ENCODE measurements at places on chromosomes 1 and 21. TPM values are rescaled to one million over a fixed set of nuclear protein-coding genes. Genes with fewer than 3 reads are reported as not detected.
A peak's percentile ranks its signal among the peaks of the same experiment; 100 is the strongest.

- no peak overlapping the region for H3K4me3 ChIP-seq
- no peaks in the 10 kb centered on the region for H3K36me3 ChIP-seq
- H3K27me3 ChIP-seq = no peaks in the 10 kb centered on the region
- DNase-seq = no peak
- H3K4me1 ChIP-seq = peaks cover 4% of the 10 kb centered on the region
Observed at GRCh38 chr1:154429118-154429517, 24.0 kb downstream of the IL6R start.

DNA sequence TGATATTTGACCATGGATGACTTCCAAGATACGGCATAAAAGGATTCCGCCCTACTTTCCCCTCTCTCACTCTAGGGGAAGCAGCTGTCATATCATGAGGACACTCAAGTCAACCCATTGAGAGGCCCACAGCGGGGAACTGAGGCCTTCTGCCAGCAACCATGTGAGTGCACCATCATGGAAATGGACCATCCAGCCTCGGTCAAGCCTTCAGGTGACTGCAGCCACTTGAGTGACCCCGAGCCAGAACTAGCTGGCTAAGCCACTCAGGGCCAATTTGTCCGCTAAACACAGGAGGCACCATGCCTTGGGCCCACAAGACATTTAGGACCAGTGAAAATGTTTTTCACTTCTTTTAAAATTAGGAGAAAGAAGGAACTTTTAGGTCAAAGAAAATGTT is 11.1 kb upstream of the GJB5 start:
- no peak overlapping the region for H3K4me3 ChIP-seq
- H3K27ac ChIP-seq = no peak overlapping the region
- no peaks in the 10 kb centered on the region for H3K27me3 ChIP-seq
- H3K4me1 ChIP-seq = no peaks in the 10 kb centered on the region

DNA sequence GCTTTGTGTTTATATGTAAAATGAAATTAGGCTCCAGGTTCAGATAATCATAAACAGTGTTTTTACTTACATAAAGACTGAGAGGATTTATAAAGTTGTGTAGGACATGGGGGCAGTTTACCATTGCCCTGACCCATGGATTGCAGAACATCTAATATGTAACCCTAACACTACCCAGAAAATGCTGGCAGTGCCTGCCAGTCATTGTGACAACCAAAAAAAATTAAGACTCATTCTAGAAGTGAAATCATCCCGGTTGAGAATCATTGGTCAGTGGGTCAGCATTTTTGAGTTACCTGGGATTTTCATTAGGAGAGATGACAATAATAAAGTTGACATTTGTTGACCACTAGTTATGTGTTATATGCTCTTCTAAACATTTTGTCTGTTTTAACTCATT is 31.2 kb upstream of the THEM4 start:
- H3K4me1 ChIP-seq = 0 out of 2 replicates have a peak, but pooled peaks cover 2% of the 10 kb centered on the region
- H3K36me3 ChIP-seq = no peaks in the 10 kb centered on the region

GRCh38 chr1:220368352-220369265 is 96.4 kb upstream of the RAB3GAP2 start:
- H3K4me1 ChIP-seq = peaks cover 19% of the 10 kb centered on the region
- peak overlapping the region; percentile 93 for H3K27ac ChIP-seq
- no peaks in the 10 kb centered on the region for H3K27me3 ChIP-seq
- no peak overlapping the region for H3K4me3 ChIP-seq

DNA sequence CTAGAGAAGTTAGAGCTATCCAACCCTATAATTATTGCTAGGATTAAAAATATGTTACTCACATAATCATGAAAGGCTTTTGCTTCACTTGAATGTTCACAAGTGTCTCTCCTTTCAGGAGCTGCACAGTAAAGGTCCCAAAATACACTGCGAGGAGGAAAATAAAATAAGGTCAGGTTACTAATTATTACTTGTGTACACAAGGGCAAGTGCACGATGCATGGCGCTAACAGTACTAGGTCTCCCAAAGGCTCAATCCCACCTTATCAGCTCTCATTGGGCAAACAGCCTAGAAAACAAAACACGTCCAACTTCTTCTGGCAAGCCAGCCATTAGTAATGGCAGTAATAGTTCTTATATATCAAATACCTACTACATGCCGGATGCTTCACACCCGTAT is 4.4 kb downstream of the SSBP3 start:
- no peak overlapping the region for H3K4me3 ChIP-seq
- H3K27me3 ChIP-seq = no peaks in the 10 kb centered on the region
- H3K27ac ChIP-seq = no peak overlapping the region
- no peak for DNase-seq
- peaks cover 11% of the 10 kb centered on the region for H3K4me1 ChIP-seq
- H3K36me3 ChIP-seq = peaks cover 37% of the 10 kb centered on the region

DNA sequence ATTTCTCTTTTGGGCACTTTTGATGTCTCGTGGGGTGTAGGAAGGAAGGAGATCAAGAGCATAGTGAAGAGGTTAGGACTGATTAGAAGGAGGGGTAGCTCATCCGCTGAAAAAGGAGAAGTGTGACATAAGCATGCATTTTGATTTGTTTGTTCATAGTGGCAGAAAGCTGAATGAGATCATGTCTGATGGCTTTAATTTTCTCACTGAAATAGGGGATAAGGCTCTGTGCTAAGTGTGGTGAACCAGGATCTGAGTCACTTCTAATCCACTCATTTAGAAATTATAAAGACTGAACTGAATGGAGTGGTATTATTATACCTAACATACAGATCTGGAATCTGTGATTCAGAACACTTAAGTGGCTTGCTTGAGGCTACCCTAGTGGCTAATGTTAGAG is 344.5 kb downstream of the PDE4B start:
- H3K4me1 ChIP-seq = no peaks in the 10 kb centered on the region
- H3K27ac ChIP-seq = no peak overlapping the region
- H3K4me3 ChIP-seq = no peak overlapping the region
- DNase-seq = no peak
- H3K36me3 ChIP-seq = no peaks in the 10 kb centered on the region
- no peaks in the 10 kb centered on the region for H3K27me3 ChIP-seq

DNA sequence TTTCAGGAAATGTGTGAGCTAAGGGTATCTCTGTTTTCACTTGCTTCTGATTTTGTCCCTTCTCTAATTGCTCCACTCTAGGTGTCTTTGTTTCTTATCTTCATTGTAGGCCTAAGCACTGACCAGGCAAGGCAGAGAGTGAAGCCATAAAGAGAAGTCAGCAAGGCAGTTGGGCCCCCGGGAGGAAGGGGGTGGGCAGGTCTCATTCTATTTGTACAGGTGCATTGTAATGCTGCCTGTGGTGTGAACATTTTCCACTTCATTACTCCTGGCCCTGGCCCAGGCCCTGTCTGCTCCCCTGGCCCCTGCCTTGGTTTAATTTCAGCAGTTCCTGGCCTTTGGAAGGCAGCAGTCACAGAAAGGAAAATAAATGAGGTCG is 86.4 kb upstream of the JUN start:
- DNase-seq = no peak
- no peak overlapping the region for H3K27ac ChIP-seq
- no peaks in the 10 kb centered on the region for H3K27me3 ChIP-seq
- H3K4me1 ChIP-seq = peaks cover 4% of the 10 kb centered on the region

- no peak overlapping the region for H3K27ac ChIP-seq
- H3K4me3 ChIP-seq = no peak overlapping the region
- no peaks in the 10 kb centered on the region for H3K27me3 ChIP-seq
- peaks cover 7% of the 10 kb centered on the region for H3K36me3 ChIP-seq
- DNase-seq = no peak
Observed at GRCh38 chr1:185059950-185060571, 14.7 kb downstream of the RNF2 start.

DNA sequence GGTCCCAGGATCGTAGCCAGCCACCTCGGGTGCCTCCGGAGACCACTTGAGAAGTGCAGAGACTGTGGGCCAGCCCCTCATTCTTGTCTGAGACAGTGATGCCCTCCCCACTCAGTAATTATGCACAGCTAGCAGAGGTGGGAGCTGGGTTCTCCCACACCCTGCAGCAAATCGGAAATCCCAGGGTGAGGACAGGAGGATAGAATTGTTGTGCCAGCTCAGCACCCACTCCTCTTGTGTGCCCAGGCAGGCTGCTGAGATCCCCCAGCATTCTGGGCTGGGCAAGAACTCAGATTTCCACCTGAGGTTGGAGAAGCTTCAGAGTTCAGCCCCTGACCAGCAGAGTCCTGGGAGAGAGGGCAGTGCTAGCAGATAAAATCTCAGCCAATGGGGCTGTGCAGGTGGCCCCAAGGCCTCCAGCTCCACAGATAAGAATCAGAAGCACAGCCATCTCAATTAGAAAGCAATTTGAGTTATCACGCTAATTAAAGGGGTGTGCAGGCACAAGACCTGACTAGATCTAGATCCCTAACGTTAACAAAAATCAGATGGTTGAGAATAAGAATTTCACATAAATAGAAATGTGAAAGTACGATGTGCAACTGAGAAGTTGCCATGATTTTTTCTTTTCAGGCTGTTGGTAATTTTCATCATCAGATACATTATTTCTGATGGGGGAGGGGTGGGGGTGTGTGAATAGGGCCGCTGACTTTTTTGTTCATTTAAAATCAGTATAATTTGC is 45.5 kb upstream of the IRF2BP2 start:
- H3K36me3 ChIP-seq = no peaks in the 10 kb centered on the region
- H3K4me3 ChIP-seq = no peak overlapping the region
- no peaks in the 10 kb centered on the region for H3K27me3 ChIP-seq
- H3K27ac ChIP-seq = peak overlapping the region; percentile 2
- H3K4me1 ChIP-seq = peaks cover 32% of the 10 kb centered on the region
- DNase-seq = peak; percentile 79

- DNase-seq = no peak
- H3K27ac ChIP-seq = no peak overlapping the region
- H3K27me3 ChIP-seq = no peaks in the 10 kb centered on the region
- H3K36me3 ChIP-seq = peaks cover 4% of the 10 kb centered on the region
Observed at GRCh38 chr21:44950351-44950750, 10.5 kb downstream of the SLX9 start.

- H3K27ac ChIP-seq = no peak overlapping the region
- H3K4me1 ChIP-seq = no peaks in the 10 kb centered on the region
- H3K4me3 ChIP-seq = no peak overlapping the region
- H3K36me3 ChIP-seq = peaks cover 10% of the 10 kb centered on the region
- H3K27me3 ChIP-seq = no peaks in the 10 kb centered on the region
Observed at GRCh38 chr1:8496473-8496872, 178.6 kb downstream of the SLC45A1 start.

APP gene
- 780 TPM for polyA plus RNA-seq

DNA sequence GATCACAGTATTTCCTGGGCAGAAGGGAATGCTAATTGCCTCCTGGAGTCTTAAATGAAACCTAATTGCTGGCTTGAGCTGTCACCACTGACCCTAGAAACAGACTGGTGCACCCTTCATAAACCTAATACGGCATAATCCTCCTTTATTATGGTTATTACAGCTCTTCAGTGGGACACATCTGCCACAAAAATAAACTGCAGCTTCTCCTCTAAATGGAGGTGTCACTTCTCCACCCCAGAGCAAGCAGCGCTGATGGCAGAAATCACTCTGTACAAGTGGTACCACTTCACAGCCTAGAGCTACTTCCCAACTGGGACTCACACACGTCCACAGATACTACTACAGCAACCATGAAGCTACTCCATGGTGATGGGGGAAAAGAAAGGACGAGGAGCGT is 11.1 kb downstream of the PTPN14 start:
- peaks cover 5% of the 10 kb centered on the region for H3K36me3 ChIP-seq
- no peak for DNase-seq

AADACL4 gene
- polyA plus RNA-seq = 0.32 TPM

- no peak overlapping the region for H3K4me3 ChIP-seq
- DNase-seq = no peak
Observed at GRCh38 chr1:151942882-151943281, 33.6 kb upstream of the THEM4 start.

DNA sequence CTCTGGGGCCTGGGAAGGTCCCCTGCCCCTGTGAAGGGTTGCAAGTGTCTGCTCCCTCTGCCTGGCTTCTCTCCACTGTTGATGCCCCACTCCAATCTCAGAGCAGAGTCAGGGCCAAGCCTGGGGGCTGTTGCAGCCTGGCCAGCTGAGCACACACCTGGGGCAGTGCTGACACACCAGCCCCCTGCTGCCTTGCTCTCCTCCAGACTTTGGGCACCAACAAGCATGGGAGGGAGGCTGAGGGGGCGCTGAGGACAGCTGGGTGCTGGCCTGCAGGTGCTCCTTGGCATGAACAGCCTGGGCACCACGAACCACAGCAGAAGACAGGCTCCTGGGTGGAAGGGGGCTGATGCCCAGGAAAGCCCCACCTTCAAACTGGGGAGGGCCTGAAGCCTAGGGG is 9.6 kb upstream of the MTR start:
- H3K27me3 ChIP-seq = no peaks in the 10 kb centered on the region
- no peak overlapping the region for H3K4me3 ChIP-seq
- no peak for DNase-seq
- no peak overlapping the region for H3K27ac ChIP-seq

DNA sequence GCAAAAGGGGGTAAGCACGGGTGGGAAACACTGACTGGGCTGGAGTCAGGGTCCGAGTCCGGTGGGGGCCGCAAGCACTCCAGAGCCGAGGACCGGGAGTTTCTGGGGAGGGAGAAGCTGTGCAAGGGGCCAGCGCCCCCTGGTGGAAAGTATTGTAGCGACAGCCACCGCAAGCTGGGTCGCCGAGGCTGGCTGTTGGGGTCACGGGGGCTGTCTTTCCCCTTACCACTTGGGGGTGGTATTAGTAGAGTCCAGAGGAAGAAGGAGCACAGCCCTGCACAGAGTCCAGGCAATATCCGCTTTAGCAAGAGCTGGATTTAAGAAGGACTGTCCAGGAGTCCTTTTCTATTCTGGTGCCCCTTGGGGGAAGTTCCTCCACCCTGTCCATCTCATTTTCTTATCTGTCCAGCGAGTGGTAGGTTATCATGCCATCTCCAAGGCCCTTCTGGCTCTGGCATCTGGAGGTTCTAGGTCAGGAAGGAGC is 17.9 kb upstream of the ETV3 start:
- no peaks in the 10 kb centered on the region for H3K36me3 ChIP-seq
- H3K4me1 ChIP-seq = peaks cover 34% of the 10 kb centered on the region
- no peak overlapping the region for H3K27ac ChIP-seq
- no peaks in the 10 kb centered on the region for H3K27me3 ChIP-seq

GRCh38 chr1:6724517-6725141 is 23.0 kb upstream of the DNAJC11 start:
- H3K4me1 ChIP-seq = 0 out of 2 replicates have a peak, but pooled peaks cover 2% of the 10 kb centered on the region
- H3K36me3 ChIP-seq = no peaks in the 10 kb centered on the region
- no peak overlapping the region for H3K4me3 ChIP-seq
- H3K27ac ChIP-seq = peak overlapping the region; percentile 73
- no peaks in the 10 kb centered on the region for H3K27me3 ChIP-seq
- no peak for DNase-seq

- peaks cover 19% of the 10 kb centered on the region for H3K36me3 ChIP-seq
- no peak for DNase-seq
- no peak overlapping the region for H3K4me3 ChIP-seq
Observed at GRCh38 chr1:5907386-5907785, 84.8 kb downstream of the NPHP4 start.

- H3K27ac ChIP-seq = no peak overlapping the region
- H3K27me3 ChIP-seq = no peaks in the 10 kb centered on the region
- no peaks in the 10 kb centered on the region for H3K4me1 ChIP-seq
- DNase-seq = no peak
Observed at GRCh38 chr1:205236951-205237475, 9.3 kb downstream of the TMCC2 start.

TAS1R1 gene
- polyA plus RNA-seq = not detected

GRCh38 chr1:56194701-56195300 is 384.6 kb downstream of the PLPP3 start:
- H3K4me3 ChIP-seq = no peak overlapping the region
- no peaks in the 10 kb centered on the region for H3K27me3 ChIP-seq
- no peak overlapping the region for H3K27ac ChIP-seq
- no peaks in the 10 kb centered on the region for H3K36me3 ChIP-seq
